ENCODE measurements at places on chromosomes 16 and 17. TPM values are rescaled to one million over a fixed set of nuclear protein-coding genes. Genes with fewer than 3 reads are reported as not detected.

GRCh38 chr17:55588446-55589242, 77.4 kb upstream of the SMIM36 start:
- no peak for DNase-seq

- no peak for DNase-seq
These were observed 17.9 kb downstream of the CCDC57 start for GRCh38 chr17:82194765-82195164.

GRCh38 chr17:41648411-41649195, 24.2 kb upstream of the KRT17 start:
- no peak for DNase-seq

DNA sequence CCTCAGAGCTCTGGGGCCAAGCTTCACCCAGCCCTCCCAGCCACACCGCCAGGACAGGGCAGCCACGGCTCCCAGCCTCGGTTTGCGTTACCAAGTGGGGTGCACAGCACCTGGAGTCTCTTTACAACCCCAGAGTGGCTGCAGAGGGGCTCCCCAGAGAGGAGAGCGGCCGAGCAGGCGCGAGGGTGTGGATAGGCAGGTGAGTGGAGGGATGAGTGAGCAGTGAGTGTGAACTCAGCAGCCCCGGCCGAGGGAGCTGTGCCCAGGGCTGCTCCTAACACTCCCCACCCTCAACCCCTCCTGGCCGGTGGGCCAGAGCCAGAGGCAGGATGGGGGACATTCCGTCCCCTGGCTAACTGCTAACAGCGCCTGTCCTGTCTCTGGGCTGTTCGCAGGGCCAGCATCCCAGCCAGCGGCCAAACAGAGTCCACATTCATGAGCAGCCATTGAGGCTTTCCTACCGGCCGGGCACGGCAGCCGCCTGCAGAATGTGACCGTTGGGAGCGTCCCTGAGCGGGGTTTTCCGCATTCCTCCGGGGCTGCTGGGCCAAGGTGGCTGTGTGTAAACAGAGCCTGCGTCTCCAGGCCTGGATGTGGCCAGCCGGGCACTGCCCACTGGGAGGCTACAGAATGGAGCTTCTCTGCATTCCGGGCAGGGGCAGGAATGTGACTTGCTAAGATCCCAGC, 5.3 kb downstream of the ZNF469 start:
- DNase-seq = peak; percentile 60

Gene CFAP119
- 12.8 TPM for polyA plus RNA-seq

DNA sequence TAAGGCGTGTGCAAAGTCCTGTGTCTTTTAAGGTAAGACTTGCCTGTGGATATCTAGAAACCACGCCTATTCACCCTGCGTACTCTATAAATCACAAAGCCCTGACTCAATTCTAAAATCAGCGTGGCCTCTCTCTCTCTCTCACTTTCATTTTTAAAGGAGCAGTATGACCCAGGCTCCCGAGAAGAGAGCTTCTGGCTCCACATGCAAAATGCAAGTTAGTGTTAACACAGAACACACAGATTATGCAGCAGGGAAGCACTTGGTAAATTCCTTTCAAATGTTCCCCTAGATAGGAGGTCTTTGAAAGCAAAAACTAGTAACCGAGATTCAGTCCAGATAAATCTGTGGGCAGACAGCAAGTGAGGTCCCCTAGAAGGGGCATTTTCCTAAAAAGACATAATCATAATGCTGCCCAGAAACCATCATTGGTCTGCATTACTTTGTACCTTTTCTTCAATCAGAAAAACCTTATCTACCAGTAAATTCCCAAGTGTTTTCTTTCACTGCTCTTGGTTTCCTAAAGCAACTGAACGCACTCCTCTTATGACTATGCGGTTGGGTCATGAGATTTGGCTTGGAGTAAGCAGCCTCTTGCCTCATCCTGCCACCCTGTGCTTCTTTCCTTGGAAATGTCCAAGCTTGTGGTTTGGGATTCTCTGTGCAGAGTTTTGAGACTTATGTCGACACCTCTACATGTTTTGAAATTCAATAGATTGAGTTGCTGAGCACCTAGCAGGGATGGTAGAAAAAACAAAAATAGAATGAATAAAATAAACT, 31.7 kb upstream of the KCNJ2 start:
- DNase-seq = no peak

DNA sequence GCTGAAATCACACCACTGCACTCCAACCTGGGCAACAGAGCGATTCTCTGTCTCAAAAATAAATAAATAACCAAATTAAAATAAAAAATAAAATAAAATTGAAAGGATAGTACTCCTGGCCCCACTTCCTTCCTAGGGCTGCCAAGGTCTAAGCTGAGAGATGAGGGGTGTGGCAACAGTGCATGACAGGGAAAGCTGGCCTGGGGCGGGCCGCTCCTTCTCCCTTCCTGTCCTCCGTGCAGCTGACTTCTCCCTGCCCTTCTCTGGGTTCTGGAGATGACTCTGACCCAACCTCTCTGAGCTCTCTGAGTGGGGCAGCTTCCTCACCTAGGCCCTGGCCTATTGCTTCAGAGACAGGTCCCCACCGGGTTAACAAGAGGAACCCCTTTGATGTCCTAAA, 8.7 kb upstream of the SLC25A39 start:
- DNase-seq = no peak

GRCh38 chr17:77906377-77906871, 52.1 kb upstream of the TNRC6C start:
- no peak for DNase-seq

Gene CCL16
- 0.14 TPM for polyA plus RNA-seq

DNA sequence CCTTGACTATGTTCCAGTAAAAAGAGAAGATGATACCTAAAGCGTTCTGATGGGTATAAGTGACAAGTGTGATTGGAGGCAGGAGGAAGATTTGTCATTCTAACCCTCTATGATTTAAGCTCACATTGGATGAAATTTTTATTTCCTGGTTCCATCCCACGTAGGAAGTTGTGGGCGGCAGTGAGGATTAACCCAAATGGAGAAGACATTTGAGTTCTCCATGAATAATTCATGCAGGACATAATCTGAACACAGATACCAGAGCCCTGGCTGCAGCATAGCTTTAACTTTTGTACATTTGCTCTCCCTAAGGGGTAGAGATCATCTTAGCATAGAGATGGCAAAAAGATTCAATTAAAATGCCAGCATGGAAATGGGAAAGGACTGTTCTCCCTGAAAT, 146.3 kb downstream of the SLC39A11 start:
- no peak for DNase-seq

DNA sequence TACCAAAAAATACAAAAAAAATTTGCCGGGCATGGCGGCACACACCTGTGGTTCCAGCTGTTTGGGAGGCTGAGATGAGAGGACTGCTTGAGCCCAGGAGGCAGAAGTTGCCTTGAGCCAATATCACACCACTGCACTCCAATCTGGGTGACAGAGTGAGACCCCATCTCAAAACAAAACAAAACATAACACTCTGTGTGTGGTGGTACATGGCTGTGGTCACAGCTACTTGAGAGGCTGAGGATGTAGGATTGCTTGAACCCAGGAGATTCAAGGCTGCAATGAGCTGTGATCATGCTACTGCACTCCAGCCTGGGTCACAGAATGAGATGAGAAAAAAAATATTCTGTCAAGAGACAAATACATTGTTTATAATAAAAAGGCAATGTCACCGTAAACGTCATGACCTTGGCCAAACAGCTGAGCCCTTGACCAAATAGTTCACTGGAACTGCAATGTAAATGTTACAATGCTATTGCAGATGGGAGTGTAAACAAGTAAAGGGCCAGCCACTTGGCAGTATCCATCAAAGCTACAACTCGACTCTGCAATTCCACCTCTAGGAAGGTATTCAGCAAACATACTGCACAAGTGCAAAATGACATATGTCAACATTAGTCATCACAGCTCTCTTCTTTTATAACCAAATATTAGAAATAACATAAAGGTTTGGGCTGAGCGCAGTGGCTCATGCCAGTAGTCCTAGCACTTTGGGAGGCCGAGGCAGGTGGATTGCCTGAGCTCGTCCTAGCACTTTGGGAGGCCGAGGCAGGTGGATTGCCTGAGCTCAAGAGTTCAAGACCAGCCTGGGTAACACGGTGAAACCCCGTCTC, 16.9 kb downstream of the EARS2 start:
- DNase-seq = no peak

- peak; percentile 66 for DNase-seq
These were observed 1.2 kb downstream of the MMP2 start for GRCh38 chr16:55480228-55480655.

DNA sequence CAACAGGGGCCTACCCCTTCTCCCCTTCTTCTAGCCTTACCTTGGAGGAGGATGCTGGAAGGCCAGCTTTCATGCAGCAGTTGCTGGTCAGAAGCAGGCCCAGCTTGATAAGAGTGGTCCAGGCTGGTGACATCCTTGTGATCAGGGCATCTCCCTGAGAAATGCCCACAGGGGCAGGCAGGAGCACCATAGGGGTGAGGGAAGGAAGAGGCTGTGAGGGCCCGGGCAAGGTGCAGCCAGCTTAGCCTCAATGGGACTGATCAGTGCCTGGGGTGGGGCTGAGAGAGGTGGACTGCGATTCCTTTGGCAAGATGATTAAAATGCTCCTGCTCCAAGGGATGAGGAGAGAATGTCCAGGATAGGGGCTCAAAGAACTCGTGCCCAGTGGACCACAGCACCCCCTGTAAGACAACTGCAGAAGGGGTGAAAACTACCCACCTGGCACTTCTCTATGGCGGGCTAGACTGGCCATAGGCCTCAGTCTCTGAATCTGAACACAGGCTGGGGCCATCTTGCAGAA, 9.5 kb upstream of the GALK1 start:
- no peak for DNase-seq

DNA sequence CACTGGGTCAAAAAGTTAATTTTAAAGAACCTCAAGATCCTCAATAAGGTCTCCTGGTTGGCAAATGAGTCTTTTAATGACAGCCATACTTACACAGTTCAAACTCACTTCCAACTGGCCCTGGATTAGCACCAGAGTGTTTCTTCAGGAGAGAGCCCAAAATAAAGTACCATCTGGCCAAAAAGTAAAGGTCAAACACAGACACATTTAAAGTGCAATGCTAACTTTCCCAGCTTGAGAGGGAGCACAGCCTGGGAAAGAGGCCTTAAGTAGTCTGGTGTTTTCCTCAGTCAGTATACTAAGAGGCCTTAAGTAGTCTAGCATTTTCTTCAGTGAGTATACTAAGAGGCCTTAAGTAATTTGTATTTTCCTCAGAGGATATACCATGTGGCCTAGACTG, 46.6 kb upstream of the ERN1 start:
- DNase-seq = no peak

- DNase-seq = no peak
These were observed 29.0 kb downstream of the ETV4 start for GRCh38 chr17:43517161-43517560.

Gene ATP2C2
- polyA plus RNA-seq = 1.8 TPM

DNA sequence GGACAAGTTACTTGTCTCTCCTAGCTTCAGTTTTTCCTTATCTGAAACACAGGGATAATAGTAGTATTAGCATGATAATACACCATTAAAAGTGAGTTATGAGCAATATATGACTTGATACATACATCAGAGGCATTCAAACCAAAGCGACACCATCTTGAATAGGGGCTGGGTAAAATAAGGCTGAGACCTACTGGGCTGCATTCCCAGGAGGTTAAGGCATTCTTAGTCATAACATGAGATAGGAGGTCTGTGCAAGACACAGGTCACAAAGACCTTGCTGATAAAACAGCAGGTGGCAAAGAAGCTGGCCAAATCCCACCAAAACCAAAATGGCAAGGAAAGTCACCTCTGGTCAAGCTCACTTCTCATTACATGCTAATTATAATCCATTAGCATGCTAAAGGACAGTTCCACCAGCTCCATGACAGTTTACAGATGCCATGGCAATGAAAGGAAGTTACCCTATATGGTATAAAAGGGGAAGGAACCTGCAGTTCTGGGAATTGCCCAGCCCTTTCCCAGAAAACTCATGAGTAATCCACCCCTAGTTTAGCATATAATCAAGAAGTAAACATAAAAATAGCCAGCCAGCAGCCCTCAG, 37.2 kb upstream of the HS3ST3A1 start:
- DNase-seq = no peak

DNA sequence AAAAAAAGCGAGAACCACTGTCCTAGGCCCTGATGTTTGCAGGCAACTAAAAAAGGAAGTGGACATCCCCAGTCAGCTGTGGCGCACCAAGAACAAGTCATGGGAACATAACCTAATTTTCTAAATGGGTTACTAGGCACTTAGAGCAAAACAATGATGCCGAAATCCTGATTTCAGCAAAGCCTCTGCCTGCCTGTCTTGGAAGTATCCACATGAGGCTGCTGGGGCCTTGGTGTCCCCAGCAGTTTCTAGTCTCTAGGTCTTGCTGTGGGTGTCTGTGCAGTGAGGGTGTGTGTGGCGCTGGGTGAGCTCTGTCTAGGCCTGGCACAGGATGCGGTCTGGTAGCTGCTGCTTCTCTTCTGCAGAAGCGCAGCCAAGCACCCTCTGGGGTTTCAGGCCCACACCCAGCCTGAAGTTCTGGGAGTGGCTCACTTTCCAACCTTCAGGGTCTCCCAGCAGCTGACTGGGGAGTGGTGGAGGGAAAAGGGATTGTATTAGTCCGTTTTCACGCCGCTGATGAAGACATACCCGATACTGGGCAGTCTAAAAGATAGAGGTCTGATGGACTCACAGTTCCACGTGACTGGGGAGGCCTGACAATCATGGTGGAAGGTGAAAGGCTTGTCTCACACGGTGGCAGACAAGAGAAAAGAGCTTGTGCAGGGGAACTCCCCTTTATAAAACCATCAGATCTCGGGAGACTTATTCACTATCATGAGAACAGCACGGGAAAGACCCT, 21.1 kb downstream of the STH start:
- no peak for DNase-seq

Gene TMEM220
- polyA plus RNA-seq = 15.2 TPM

DNA sequence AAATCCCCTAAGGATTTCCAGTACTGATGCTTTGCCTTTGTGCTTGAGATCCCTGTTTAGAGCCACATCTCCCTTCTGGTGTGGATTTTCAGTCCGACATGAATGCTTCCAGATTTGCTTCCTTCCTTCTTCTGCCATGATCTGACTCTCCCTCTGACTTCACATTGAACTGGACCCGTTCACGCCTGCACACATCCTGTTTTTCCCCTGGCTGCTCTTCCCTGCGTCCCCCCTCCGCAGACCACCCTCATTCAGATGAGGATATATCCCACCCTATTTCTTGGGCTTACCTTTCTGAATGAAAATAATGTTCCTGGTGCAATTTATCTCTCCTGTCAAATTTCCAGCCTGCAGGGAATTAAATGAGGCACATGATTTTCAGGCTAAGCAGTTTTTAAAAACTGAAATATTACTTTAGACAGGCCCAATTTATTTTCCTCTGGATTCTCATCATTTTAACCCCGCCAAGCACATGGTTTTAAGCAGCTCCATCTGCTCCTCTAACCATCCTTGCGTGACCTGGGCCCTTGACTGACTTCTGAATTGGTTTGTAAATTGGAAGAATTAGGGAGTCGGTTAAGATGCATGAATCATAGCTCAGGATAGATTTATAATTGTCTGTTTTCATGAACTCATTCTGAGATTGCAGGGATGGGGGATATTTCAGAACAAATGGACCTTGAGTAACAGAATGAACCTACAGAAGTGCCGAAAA, 59.2 kb downstream of the BMERB1 start:
- DNase-seq = no peak

GRCh38 chr17:57874434-57875289, 24.8 kb upstream of the MRPS23 start:
- DNase-seq = no peak

Gene FADS6
- 0.25 TPM for polyA plus RNA-seq

Gene KRTAP4-9
- polyA plus RNA-seq = not detected

All from renal cortex interstitium (tissue), 15 donors.